SJSA1 (cell line): ENCODE measurements at places on chromosomes 6 and 20. TPM values are rescaled to one million over a fixed set of nuclear protein-coding genes. Genes with fewer than 3 reads are reported as not detected.
A peak's percentile ranks its signal among the peaks of the same experiment; 100 is the strongest.

DNA sequence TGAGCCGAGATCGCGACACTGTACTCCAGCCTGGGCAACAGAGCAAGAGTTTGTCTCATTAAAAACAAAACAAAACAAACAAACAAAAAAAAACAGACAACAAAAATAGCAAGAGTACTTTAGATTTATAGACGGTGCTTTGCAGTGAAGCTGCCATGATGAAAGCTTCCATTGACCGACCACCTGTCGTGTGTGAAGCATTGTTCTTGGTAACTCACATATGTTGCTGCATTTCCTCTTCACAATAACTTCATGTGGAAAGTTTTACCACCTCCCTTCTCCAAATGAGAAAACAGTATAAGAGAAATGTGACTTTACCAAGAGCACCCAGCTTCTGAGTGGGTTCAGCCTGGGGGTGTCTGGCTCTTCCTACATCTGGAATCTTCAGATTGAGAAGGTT, 56.4 kb upstream of the PTGIS start:
- H3K4me1 ChIP-seq = peaks cover 16% of the 10 kb centered on the region
- no peaks in the 10 kb centered on the region for H3K36me3 ChIP-seq
- H3K4me3 ChIP-seq = no peak overlapping the region
- no peaks in the 10 kb centered on the region for H3K27me3 ChIP-seq

DNA sequence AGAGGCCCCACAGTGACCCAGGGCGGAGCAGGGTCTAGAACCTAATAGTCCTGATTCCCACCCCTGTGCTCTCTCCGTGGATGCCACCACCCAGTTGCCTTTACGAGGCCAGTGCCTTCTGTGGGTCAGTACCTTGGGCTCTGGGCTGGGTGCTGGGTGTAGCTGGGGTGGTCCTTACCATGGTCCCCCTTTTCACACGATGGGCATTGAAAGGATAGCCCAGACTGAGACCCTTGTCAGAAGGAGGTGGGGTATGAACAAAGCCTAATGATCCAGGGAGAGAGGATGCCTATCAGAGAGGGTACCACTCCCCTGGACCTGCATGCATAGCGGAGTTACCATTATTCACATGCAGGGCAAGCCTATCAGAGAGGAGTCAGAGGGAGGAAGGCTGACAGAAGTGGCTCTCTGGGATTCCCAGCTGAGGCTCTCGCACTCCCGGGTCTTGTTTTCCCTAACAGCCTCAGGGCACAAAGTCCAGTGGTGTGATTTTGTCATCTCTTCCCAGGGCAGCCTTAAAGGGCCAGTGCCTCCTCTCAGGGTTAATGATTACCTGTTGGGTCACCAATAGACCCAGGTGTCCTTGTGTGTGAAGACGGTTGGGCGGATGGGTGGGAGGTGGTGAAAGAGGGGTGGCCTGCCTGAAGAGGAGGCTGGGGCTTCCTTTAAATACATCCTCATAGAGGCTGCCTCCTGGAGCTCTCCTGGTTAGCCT, 36.2 kb downstream of the VEGFA start:
- H3K27me3 ChIP-seq = no peaks in the 10 kb centered on the region
- H3K4me3 ChIP-seq = no peak overlapping the region
- H3K36me3 ChIP-seq = no peaks in the 10 kb centered on the region
- H3K27ac ChIP-seq = no peak overlapping the region

GRCh38 chr6:83038246-83038645, 27.4 kb downstream of the UBE3D start:
- DNase-seq = no peak
- H3K27ac ChIP-seq = no peak overlapping the region
- H3K4me3 ChIP-seq = no peak overlapping the region
- H3K4me1 ChIP-seq = no peaks in the 10 kb centered on the region
- H3K36me3 ChIP-seq = no peaks in the 10 kb centered on the region
- no peaks in the 10 kb centered on the region for H3K27me3 ChIP-seq

- H3K27ac ChIP-seq = no peak overlapping the region
- no peaks in the 10 kb centered on the region for H3K27me3 ChIP-seq
- no peak overlapping the region for H3K4me3 ChIP-seq
- no peaks in the 10 kb centered on the region; the same call in 1 of the 2 replicates for H3K4me1 ChIP-seq
- H3K36me3 ChIP-seq = no peaks in the 10 kb centered on the region
- DNase-seq = no peak
Observed at GRCh38 chr6:55772730-55773129, 102.7 kb downstream of the BMP5 start.

DNA sequence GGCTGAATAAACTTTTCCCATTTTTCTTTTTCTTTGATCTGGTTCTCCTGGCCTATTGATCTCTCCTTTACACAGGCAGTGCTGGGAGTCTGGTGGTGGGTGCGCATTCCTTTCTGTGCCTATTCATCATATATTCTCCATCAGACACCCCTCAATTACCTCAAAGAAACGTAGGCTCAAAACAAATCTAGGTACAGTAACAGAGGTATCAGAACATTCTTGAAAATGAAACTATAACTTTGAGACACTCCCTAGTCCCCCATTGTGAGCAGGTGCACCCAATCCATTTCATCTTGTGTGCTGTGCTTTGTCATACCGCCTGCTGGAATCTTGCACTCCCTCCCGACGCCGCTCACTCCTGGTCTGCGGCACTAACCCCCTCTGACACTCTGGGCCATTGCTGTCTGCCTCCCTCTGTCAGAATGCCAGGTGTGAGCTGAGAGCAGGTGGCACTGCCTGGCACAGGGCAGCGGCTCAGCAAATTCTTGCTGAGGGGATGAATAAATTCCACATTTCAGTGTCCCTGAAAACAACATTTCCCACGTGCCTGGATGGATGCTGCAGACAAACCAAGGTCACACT, 303.4 kb upstream of the EXOC2 start:
- no peak overlapping the region for H3K27ac ChIP-seq
- H3K4me1 ChIP-seq = no peaks in the 10 kb centered on the region; the same call in 1 of the 2 replicates
- H3K27me3 ChIP-seq = no peaks in the 10 kb centered on the region
- no peak for DNase-seq
- no peaks in the 10 kb centered on the region for H3K36me3 ChIP-seq
- no peak overlapping the region for H3K4me3 ChIP-seq

GRCh38 chr6:42249279-42249678, 31.6 kb upstream of the MRPS10 start:
- peaks cover 4% of the 10 kb centered on the region; the same call in 1 of the 2 replicates for H3K4me1 ChIP-seq
- no peak for DNase-seq
- H3K4me3 ChIP-seq = no peak overlapping the region

ZNF512B gene
- 10.9 and 14.3 TPM in 2 replicates for total RNA-seq

KCNS1 gene
- total RNA-seq = not detected in 2 replicates

- H3K4me1 ChIP-seq = peaks cover 17% of the 10 kb centered on the region
- no peaks in the 10 kb centered on the region for H3K27me3 ChIP-seq
- no peak overlapping the region for H3K4me3 ChIP-seq
Observed at GRCh38 chr6:30798494-30798893, 54.1 kb upstream of the IER3 start.

TAGAP gene
- 5.7 and 8.4 TPM in 2 replicates for total RNA-seq

SLC35D3 gene
- not detected in 2 replicates for total RNA-seq

GPR6 gene
- not detected in 2 replicates for total RNA-seq

FAM217A gene
- total RNA-seq = not detected in 2 replicates

DNA sequence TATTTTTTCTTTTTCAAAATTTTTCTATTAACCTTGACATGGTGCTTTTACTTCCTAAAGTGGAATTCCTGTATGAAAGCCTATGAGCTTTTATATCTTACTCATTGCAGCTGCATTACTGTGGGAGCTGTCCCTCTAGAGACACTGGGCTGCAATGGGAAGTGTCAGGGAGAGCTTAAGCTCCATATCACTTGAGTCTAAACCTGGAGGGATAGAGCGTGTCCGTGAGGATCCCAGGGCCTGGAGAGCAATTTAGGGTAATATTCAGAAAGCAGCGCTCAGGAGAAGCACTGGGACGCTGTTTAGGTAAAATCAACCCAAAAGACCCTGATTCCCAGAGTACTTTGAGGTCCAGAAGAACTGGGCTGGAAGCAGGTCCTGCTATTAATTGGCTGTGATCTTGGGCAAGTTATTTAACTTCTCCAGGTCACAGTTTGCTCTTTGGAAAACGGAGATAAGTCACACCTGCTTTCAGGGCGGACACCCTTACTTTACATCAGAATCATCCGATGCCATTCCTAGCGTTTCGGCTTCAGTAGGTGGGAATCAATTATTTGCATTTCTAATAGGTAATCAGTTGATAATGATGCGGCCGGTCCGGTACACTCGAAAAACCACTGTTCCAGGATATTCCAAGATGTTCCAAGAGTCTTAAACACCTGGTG, 628 bp upstream of the ERGIC3 start:
- H3K36me3 ChIP-seq = peaks cover 29% of the 10 kb centered on the region
- H3K4me3 ChIP-seq = peak overlapping the region; percentile 64
- no peak for DNase-seq
- H3K27me3 ChIP-seq = no peaks in the 10 kb centered on the region
